ENCODE measurements at places on chromosomes 7 and 10.

DNA sequence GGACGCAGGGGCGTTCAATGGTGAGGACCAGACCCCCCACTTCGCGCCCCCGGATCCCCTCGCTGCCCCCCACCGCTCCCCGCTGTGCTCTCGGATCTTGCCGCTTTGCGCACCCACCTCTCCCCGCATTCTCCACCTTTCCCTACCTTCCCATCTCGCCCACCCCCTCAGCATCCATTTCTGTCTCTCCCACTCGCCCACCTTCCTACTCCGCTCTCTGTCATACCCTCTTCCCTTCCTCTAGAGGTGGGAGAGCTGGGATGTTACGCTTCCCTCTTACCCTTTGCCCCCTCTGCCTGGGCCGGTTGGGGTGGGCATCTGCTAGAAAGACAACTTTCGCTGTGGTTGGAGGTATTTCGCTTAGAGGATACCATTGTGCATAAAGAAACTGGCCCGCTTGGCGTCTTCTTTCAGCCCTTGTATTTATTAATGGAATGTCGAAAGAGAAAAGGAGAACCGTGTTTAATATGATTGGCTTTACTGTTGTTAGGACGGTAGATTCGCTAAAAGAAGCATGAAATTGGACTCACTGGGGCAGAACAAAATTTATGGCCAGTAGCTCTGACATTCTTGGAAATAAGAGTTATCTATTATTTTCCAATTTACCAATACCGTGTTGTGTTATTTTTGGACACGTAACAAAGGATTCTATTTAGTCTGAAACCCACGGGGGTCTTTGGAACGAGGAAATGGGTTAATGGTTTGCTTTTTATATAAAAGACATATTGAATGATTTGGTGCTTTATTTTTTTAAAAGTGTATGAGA, 873 bp downstream of the PRKAR2B start:
- DNase-seq = no peak

GRCh38 chr10:37222046-37222445, 96.6 kb downstream of the ANKRD30A start:
- DNase-seq = no peak

GRCh38 chr10:119642556-119643111, 8.5 kb upstream of the BAG3 start:
- DNase-seq = no peak

GRCh38 chr10:51230887-51231585, 156.7 kb downstream of the PRKG1 start:
- DNase-seq = no peak

- no peak for DNase-seq
Measured at GRCh38 chr10:70167246-70167645, 3.1 kb downstream of the SAR1A start.

DNA sequence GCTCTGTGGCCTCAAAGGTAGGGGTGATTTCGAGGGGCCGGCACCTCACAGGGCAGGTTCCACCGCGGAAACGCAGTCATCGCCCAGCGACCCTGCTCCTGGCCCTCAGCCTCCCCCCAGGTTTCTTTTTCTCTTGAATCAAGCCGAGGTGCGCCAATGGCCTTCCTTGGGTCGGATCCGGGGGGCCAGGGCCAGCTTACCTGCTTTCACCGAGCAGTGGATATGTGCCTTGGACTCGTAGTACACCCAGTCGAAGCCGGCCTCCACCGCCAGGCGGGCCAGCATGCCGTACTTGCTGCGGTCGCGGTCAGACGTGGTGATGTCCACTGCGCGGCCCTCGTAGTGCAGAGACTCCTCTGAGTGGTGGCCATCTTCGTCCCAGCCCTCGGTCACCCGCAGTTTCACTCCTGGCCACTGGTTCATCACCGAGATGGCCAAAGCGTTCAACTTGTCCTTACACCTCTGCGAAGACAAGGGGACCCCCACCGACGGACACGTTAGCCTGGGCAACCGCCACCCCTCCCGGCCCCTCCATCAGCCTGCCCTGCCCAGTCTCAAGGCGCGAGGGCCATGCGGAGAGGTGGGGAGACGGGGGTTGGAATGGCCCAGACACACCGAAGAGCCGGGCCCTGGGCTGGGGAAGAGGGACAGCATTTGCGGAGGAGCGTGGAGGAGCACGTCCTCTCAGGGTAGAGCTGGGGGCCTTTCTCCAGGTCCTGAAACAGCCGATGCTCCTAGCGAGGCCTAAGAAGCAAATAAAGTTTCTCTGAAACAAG, 6.0 kb downstream of the SHH start:
- no peak for DNase-seq

DNA sequence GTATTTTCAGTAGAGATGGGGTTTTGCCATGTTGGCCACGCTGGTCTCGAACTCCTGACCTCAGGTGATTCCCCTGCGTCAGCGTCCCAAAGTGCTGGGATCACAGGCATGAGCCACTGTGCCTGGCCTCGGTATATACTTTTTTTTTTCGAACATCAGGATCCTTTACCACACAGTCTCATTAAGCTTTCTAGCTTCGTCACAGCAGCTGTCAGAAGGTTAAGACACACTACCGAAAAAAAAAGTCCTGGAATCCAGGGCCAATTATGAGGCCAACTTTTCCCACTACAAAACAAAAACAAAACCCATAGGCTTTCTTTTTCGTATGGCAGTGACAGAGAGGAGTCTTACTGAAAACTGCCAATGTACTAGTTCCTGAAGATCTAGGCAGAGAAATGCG, 30.7 kb downstream of the ZC3HC1 start:
- no peak for DNase-seq

DNA sequence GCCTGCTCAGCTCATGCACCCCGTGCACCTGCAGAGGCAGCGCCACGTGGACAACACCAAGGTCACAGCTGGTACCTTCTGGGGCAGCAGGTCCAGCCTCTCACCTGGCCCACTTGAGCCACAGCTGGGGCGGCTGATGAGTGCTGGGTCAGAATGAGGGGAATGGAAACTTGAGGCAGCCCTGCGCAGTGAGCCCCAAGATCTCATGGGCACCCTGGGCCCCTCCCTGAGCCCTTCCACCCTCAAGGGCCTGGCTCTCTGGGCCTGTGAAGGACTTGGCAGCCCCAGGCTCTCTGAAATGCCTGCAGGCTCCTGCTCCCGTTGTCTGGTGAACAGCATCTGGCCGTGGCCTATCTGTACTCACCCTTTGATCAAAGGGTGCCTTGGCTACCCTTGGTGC, 112.7 kb downstream of the TCERG1L start:
- no peak for DNase-seq

- no peak for DNase-seq
Measured at GRCh38 chr10:60086862-60087261, 180.5 kb upstream of the CCDC6 start.

DNA sequence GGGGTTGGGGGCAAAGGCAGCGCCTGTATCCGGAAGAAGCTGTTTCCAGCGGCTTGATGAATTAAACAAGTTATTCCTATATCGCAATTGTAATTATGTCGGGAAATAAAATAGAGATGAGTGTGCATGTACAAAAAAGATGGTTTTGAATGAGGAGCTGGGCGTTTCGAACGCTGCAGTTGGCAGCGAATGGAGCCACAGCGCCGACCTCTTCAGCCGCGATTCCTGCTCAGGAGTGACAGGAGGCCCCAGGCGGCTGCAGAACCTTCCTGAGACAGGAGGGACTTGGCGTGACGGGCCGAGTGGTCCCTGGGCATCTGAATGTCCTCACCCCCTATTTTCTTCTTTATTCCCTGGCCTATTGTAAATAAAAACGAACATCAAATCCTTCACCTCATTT, 184.9 kb downstream of the DNAJB6 start:
- no peak for DNase-seq

DNA sequence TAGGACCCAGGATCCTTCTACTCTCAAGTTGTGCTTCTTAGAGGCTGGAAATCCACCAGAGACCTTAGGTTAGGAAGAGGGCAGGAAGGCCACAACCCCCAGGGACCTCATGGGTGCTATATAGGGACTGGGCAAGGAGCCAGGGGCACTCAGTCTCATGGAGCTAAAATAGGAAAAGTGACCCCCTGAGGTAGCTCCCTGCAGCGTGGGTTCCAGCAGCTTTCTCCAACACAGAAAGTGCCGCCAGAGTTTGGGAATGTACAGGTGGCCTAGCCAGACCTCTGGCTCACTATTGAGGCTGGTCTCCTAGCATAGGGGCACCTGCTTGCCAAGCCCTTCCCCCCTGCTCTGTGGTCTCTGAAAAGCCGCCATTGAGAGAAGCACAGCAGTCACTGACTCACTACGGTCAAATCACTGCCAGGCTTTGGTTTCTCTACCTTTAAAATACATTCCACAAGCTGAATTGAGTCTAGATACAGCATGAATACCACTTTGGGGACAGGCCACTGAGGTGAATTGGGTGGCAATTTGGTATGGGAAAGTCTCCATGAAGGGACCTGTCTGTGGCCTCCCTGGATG, 333.2 kb upstream of the PODXL start:
- DNase-seq = no peak

GRCh38 chr10:62016623-62017490, 115.4 kb downstream of the ARID5B start:
- DNase-seq = no peak

DNA sequence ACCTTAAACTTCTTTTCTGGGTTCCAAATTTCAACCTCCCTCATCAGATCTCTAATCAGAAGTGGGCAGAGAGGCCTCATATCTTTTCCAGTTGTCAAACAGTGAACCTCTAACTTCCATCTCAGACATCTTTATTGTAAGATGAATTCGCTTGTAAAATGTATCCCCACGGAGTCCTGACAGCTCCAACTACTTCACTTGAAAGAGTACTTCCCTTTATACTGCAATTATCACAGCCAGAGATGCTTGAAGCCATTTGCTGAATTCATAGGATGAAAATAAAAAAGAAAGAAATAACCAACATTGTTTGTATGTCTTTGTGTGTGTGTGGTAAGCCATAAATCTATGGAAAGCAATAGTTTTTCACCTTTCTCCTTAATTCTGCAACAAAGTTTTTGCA, 175.2 kb downstream of the GRM3 start:
- DNase-seq = no peak

DNA sequence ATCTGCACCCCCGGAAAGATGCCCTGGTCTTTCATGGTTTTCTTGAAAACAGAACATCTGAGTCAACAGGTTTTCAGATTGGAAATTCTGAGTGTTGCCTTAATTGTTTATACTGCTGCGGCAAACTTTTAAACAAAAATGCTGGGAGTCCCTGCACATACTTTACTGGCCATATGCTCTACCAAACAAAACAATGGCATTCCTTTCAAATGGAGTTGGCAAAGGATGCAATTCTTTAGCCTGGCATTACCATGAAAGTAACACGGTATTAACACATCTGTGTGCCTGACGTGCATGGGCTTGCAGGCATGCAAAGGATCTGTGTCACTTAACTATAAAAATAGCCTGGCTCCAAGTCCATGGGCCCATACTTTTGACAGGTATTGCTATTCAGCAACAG, 4.2 kb downstream of the INHBA start:
- no peak for DNase-seq

DNA sequence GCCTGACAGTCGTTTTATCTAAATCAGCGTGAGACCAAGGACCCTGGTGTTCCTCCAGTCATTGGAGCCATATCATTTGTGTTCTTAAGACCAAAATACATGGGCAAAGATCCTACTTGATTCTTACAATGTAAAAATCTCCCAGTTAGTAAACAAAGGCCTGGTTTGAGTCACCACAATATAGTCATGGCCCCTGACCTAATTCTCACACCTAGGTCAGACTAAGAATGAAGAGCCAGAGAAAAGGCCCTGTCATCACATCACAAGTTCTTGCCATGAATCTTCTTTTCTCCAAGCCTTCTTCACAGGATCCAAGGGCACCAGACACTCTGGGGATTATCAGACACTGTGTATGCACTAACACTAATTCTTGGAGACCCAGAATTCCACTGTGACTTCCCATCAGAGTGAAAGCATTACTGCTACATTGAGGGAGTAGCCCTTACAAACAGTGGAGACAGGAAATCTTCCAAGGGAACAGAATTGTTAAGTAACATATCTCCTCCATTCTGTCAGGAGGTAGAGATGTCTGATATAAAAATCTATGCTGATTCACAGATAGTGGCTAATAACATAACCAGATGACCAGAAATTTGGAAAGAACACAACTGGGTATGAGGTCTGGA, 7.6 kb upstream of the ERVW-1 start:
- DNase-seq = no peak

GRCh38 chr7:121544726-121545125, 148.6 kb upstream of the FAM3C start:
- DNase-seq = no peak

GRCh38 chr10:50927522-50928189, 42.2 kb upstream of the A1CF start:
- DNase-seq = no peak

DNA sequence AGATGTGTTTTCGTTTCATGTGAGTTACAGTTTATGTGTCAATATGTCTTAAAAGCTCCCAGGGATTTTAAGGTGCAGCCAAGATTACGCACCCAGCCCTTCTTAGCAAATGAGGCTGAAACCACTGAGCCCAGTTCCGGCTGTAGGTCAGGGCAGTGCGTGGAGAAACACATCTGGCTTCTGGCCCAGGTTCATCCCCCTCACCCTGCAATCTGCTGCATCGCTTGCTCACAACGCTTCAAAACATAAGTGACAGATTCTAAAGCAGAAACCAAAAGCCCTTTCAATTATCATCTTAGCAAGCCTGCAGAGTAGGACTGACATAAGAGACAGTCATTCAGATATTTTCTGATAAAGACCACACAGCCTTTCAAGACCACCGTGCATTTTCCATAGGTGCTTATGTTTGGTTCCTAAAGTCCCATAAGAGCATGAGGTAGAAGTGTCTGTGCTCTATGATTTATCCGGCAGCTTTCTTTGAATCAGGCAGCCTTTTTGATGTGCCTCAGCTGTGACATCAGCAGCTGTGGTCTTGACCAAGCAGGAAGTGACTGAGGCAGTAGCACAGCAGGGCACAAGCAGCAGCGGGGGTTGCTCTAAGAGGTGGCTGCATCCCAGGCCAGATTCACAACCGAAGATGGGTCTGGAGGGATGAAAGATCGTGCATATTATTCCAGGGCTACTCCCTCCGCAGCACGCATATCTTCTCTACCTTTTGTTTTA, 72.1 kb upstream of the LYZL2 start:
- no peak for DNase-seq

DNA sequence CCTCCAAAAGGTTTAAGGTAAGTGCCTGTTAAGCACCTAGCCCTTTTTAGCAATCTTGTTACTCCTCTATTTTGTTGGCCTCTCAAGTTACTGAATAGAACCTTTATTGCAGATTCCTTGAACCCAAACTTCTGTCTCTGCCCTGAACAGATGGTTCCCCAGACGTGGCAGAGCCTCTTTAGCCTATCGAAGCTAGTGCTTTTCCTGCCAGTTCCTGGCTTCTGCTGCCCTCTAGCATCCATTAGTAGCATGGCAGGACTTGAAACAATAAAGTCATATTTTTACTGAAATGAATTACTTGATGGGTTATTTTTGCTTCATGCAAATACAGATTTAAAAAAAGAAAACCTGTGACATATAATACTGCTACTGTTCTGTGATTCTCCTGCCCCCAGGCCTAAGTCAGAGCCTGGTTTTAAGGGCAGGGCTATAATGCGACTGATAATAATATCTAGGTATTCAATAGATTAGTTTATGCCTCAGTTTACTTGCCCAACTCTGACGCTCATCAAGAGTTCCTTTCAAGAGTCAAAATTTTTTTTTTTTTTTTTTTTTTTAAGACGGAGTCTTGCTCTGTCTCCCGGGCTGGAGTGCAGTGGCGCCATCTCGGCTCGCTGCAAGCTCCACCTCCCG, 84.3 kb upstream of the PHF14 start:
- DNase-seq = peak; percentile 51

GRCh38 chr10:62017491-62017870, 116.0 kb downstream of the ARID5B start:
- DNase-seq = no peak
